Fibroblast of mammary gland (primary cell): ENCODE measurements at places on chromosomes 1 and 21.

DNA sequence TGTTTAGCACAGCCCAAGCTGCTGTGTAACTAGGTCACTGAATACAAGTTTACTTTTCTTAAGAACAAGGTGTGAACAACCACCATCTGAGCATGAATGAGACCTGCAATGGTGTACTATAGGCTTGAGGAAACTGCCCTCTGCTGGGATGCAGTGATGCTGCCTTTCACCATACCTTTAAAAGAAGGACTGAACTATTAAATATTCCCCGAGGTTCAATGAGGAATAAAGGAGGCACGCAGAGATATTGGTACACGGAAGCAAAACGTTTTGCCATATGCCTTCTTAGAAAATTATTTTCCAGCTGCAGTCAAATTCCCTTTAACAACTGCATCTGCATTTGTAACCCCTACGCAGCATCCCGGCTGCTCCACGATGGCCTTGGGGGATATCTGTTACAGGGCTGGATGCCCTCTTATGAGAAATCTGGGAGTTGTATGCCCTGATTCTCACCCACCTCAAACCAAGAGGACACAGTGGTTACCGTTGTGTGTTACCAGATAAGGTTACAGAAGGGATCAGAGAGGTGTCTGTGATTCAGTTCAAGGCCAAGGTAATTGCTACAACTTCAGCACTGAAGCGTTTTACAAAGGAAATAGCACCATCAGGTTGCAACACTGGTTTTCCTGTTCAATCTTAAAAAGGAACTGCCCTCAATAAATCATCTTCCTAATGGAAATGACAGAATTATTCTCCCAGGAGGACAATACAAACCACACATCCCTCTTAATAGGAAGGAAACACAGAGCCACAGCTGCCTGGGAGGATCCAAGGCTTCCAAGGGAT lies 470.5 kb downstream of the LTN1 start:
- DNase-seq: peak; percentile 82

DNA sequence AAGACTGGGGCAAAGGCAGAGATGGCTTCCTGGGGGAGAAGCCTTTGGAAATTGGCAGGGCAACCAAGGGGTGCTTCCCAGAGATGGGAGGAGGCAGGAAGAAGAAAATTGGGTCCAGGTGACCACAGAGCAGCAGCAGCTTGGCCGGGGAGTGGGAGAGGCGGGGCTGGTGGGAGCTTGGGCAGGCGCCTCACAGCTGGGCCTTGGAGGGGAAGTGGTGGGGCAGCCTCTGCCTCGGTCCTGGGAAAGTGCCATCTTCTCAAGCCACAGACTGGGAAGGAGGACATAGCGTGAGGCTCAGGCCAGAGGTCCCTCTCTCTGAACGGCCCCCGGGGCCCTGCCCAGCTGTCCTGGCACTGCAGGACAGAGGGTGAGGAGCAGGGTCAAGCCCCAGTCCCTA lies 24.0 kb upstream of the WASF2 start:
- no peak for DNase-seq

DNA sequence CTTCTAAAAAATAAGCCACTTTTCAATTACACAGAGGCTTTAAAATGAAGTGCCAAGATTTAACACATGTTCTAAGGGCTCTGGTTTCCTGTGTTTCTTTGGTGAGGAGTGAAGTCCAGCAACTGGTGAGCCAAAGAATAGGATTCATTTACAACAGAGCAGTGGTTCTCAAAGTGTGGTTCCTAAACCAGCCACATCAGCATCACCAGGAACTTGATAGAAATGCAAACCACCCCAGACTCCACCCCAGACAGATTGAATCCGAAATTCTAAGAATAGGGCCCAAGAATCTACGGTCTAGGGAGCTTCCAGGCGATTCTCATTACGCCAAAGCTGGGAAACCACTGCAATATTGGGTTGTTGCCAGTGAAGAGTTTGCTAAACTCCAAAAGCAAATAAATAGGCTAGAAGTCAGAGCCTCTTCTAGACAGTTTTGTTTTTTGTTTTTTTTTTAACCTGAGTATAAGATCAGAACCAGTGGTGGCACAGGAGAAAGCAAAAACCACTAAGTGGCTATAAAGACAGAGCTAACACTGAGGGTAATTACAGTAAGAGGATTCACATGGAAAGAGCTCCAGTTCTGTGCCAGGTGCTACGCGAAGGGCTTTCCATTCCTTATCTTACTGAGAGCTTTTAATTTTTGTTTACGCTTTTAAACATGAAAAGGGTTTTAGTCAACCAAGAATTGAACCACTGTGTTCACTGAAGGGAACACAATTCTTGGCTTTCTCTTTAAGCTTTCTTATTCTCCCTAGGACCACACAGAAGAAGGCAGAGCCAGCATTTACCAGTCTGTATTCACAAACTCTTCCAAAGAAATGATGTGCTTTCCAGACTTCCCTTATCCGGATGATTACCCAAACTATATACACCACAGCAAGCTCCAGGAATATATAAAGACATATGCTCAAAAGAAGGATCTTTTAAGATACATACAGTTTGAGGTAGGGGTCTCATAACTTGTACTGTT lies 42.4 kb upstream of the FMO2 start:
- peak; percentile 96 for DNase-seq

GRCh38 chr1:21781815-21782348 lies 1.1 kb downstream of the USP48 start:
- DNase-seq: peak; percentile 37

- DNase-seq: peak; percentile 98
These were observed 24.9 kb upstream of the KIRREL1 start for GRCh38 chr1:157968508-157968907.

DNA sequence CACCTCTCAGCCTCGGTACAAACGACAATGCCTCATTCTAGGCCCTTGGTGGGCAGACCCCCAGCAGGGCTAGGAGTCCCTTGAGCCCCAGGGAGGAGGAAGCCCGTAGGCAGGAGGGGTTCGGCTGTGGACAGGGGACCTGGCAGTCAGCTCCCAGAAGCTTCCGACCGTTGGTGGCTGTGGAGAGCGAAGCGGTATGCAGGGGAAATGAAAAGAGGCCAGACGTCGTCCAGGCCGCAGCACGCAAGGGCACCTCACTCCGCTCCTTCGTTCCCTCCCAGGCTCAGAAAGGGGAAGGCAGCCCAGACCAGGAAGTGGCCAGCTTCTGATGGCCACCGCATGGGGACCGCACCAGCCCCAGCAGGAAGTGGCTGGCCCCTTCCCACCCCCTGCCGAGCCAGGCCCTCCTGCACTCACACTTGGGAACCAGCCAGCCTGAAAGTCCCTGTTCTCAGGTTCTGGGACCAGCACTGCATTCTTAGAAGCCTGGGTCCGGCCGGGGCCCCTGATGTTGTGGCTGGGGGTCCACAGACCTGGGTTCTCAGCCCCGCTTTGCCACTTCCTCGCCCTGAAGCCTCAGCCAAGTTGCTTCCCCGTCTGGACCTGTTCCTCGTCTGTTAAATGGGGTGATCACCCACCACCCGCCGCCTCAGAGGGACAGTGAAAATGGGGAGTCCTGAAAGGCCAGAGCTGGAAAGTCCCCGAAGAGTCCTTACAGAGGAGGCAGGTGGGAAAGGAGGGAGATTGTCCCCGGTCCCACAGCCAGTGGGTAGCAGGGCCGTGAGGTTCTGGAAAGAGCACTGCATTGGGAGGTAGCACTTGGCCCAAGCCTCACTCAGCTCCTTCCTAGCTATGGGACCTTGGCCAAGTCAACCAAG lies 104.0 kb upstream of the RUNX3 start:
- DNase-seq: no peak

- DNase-seq: no peak
These were observed 415 bp upstream of the F11R start for GRCh38 chr1:161021165-161021969.

- peak; percentile 52 for DNase-seq
These were observed 363.0 kb downstream of the SETD4 start for GRCh38 chr21:35697321-35697808.

DNA sequence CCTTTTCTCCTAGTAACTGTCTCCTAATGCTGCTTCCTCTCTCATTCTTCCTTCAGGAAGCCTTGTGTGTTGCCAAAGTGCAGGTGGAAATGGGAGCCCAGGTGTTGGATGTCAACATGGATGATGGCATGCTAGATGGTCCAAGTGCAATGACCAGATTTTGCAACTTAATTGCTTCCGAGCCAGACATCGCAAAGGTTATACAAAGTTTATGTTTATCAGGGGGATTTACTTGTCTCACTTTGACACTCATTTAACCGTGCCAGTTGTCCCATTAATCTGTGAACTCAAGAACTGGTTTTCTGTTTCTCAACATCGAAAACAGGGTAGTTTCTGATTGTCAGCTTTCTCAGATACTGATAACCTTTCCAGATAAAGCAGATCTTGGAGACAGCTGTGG lies 40.4 kb downstream of the MTR start:
- DNase-seq: no peak

- peak; percentile 86 for DNase-seq
These were observed 95.9 kb downstream of the KCNJ15 start for GRCh38 chr21:38352536-38353219.

- no peak for DNase-seq
These were observed 1730.2 kb downstream of the MRPL39 start for GRCh38 chr21:23876925-23877558.

DNA sequence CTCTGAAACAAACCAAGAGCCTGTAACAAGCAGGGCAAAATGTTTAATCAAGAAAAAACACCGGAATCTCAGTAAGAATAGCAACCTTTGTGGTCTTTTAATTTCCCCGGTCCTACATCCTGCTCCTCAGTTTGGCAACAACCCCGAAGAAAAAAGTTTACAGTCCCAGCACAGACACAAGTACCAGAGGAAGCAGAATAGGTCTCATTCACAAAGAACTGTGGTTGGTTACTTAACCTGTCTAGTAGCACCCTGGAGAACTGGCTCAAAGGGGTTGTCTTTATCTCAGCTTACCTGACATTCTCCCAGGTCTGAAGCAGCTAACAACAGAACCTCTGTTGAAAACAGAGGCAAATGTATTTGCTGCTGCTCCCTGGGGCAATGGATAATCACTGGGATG lies 399.3 kb downstream of the AJAP1 start:
- no peak for DNase-seq

DNA sequence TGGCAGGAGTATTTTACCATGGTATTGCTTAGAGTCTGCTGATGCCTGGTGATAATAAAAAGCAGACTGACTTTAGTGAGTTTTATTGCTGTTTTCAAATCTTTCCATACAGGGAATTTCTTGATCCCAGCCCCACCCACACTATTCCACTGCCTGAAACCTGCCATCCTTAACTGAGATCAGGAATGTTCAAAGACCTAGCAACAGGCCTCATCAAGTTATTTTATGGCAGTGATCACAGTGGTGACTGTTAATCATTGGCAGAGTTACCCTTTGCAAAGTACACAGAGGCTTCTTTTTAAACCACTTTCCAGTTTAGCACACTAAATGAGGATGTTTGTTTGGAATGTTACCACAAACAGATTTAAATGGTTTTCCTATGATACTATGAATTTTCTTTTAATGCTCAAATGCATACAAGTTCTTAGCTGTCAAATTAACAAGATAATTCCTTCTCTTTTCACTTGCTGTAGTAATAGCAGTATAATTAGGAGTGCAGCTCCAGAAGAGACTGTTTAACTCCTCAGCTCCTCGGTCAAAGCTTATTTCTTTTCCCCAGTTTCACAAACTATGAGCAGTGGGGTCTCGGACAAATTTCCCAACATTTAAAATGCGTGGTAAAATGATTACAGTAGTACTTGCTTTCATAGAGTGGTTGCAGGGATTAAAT lies 69.9 kb upstream of the USP25 start:
- peak; percentile 14 for DNase-seq

DNA sequence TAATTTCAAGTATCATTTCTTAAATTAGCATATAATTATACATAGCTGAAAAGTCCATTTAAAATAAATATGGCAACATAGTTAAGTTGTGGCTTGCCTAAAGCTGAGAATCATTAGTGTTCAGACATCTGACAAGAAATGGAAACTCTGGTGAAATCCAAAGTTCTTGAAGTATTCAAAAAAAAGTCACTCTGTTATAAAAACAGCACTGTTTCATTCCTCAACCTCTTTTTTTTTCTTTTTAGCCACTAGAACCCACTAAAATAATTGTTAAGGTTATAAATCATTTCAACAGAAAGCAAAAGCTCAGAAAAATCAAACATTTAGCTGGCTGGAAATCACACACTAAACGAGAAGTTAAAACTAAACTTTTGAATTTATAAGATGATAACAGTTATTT lies 476.7 kb downstream of the LTN1 start:
- no peak for DNase-seq

DNA sequence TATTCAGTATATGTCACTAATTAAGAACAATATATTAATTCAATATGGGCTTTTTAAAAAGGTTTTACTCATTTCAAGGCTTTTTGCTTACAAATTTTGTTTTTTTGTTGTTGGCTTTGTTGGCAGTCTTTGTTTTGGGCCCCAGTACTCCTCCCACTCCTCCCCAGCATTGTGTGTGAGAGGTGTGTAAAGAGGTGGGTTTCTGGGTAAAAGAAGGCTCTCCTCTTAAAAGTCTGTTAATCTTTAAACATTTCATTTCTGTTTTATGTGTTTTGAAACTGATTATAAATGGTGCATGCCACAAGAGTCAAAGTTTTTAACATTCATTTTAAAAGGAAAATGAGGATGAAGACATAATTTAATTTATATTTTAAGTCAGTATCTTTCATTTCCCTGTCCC lies 79.6 kb downstream of the SASS6 start:
- no peak for DNase-seq

GRCh38 chr1:61081144-61081685 lies 1.1 kb upstream of the NFIA start:
- DNase-seq: no peak

GRCh38 chr1:102191723-102192122 lies 195.0 kb upstream of the OLFM3 start:
- peak; percentile 10 for DNase-seq

DNA sequence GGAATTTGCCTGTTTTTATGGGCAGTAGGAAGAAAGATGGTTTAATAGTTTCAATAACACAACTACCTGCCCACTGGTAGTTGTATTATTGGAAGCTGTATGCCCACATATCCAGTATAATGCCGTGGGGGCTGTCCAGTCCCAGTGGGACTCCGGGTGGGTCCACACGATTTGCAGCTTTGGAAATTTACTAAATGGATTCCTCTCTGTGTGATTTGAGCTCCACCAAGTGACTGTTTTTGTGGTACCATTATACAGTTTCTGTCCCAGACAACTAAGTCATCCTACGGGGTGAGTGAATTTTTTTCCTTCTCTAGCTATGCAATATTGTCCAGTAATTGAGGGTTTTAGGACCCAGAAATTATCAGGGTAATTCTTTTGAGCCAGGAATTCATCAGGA lies 86.8 kb downstream of the PLA2G4A start:
- DNase-seq: peak; percentile 11

- DNase-seq: no peak
These were observed 62.2 kb upstream of the ATP1B1 start for GRCh38 chr1:169044296-169044695.

GRCh38 chr1:92465256-92465647 lies 21.5 kb downstream of the GFI1 start:
- DNase-seq: no peak

GRCh38 chr1:96764469-96764868 lies 42.9 kb downstream of the PTBP2 start:
- DNase-seq: no peak

DNA sequence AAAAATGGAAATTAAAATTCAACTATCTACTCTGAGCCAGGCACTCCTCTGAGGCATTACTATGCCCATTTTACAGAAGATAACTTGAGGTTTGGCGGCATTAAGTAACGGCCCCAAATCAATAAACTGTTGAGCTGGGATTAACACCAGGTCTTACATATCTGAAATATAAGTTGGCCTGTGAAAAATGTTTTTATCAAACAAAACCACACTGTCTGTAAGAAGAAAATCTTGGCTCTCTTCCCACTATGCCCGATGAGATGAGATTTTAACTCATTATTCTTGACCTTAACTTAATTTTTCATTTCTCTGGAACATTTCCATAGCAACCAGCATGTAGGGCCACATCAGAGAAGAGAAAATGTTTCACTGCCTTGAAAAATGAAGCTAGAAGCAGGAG lies 21.8 kb downstream of the RC3H1 start:
- no peak for DNase-seq

- no peak for DNase-seq
These were observed 115.7 kb downstream of the MATN1 start for GRCh38 chr1:30607723-30608122.
